ENCODE measurements at places on chromosomes 13 and 19.

DNA sequence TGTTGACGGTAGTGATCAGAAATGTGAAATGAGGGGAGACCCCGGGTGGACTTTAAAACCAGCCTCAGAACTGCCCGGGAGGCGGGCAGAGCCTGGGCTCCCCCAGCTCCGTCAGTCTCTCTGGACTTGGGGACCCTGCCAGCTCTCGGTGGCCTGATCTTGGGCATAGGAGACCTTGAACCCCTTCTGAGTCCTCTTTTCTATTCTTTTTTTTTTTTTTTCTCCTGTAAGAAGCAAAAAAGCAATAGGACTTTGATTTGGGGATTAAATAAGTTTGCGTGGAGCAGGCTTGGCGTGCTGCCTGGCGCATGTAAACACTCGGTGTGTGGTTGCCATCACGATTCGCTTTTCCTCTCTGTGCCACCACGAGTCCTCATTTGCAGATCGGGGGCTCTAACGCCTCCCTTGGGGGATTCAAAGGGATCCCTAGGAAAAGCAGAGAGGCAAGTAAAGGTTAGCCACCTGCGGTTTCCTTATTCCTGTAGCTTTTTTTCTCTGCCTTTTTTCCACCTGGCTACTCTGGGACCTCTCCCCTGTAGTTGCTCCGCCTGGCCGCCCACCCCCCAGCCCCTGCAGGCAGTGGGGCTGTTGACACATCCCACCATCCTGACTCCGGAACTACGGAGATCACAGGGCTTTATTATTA is 1.3 kb downstream of the SAFB start:
- H3K4me1 ChIP-seq = peaks cover 73% of the 10 kb centered on the region
- H3K27ac ChIP-seq = peak overlapping the region; percentile 86
- DNase-seq = peak; percentile 41
- H3K27me3 ChIP-seq = no peaks in the 10 kb centered on the region
- H3K4me3 ChIP-seq = peak overlapping the region; percentile 100

GRCh38 chr19:32708457-32708856 is 11.1 kb upstream of the TDRD12 start:
- H3K4me3 ChIP-seq = no peak overlapping the region
- peak overlapping the region; percentile 31 for H3K27ac ChIP-seq
- DNase-seq = peak; percentile 60
- peaks cover 57% of the 10 kb centered on the region for H3K36me3 ChIP-seq

- H3K27ac ChIP-seq = no peak overlapping the region
- no peaks in the 10 kb centered on the region for H3K27me3 ChIP-seq
- peaks cover 19% of the 10 kb centered on the region for H3K36me3 ChIP-seq
- H3K4me3 ChIP-seq = no peak overlapping the region
- H3K4me1 ChIP-seq = peaks cover 13% of the 10 kb centered on the region
These were observed 161.7 kb downstream of the KLF12 start for GRCh38 chr13:73972545-73972944.

GRCh38 chr13:60689571-60689970 is 292.6 kb downstream of the TDRD3 start:
- H3K4me3 ChIP-seq = no peak overlapping the region
- no peak for DNase-seq
- H3K36me3 ChIP-seq = no peaks in the 10 kb centered on the region
- no peak overlapping the region for H3K27ac ChIP-seq
- H3K4me1 ChIP-seq = no peaks in the 10 kb centered on the region
- no peaks in the 10 kb centered on the region for H3K27me3 ChIP-seq

DNA sequence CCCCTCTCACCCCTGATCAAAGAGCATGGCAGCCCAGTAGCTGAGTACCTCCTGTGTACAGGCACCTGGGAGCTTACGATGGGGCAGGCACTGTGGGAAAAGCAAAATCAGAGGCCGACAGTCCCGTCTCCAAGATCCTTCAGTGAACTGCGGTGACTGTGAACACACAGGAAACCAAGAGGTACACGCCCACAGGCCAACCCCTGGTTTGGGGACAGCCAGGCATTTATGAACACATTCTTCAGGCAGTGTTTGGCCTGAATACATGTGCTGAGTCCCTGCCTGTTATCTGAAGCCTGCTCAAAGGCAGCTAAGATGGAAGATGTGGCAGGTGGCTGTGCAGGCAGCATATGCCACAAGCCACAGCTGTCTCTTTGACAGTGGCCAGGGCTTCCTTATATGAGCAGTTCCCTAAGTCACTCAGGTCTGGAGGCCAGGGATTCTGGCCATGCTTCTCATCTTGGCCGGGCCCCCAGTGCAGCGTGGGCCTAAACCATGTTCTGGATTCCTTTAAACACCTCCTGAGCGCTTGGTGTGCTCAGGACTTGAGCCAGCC is 123.6 kb downstream of the UQCRFS1 start:
- H3K27me3 ChIP-seq = no peaks in the 10 kb centered on the region
- no peaks in the 10 kb centered on the region for H3K4me1 ChIP-seq
- no peak overlapping the region for H3K27ac ChIP-seq
- no peak overlapping the region for H3K4me3 ChIP-seq
